ENCODE measurements at places on chromosomes 12 and 14.

DNA sequence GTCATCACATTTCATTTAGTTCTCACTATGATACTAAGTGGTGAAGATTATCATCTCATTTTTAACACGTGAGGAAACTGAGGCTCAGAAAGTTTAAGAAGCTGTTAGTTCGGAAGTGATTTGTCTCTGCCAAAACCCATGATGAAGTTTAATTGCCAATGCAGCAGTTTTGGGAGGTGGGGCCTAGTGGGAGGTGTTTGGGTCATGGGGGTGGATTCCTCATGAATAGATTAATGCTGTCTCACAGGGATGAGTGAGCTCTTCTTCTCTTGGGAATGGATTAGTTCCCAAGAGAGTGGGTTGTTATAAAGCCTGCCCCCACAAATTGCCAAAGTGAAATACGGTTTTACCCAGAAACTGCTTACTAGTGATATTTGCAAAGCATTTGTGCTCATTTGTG is 91.5 kb upstream of the IGF1 start:
- no peak for DNase-seq

DNA sequence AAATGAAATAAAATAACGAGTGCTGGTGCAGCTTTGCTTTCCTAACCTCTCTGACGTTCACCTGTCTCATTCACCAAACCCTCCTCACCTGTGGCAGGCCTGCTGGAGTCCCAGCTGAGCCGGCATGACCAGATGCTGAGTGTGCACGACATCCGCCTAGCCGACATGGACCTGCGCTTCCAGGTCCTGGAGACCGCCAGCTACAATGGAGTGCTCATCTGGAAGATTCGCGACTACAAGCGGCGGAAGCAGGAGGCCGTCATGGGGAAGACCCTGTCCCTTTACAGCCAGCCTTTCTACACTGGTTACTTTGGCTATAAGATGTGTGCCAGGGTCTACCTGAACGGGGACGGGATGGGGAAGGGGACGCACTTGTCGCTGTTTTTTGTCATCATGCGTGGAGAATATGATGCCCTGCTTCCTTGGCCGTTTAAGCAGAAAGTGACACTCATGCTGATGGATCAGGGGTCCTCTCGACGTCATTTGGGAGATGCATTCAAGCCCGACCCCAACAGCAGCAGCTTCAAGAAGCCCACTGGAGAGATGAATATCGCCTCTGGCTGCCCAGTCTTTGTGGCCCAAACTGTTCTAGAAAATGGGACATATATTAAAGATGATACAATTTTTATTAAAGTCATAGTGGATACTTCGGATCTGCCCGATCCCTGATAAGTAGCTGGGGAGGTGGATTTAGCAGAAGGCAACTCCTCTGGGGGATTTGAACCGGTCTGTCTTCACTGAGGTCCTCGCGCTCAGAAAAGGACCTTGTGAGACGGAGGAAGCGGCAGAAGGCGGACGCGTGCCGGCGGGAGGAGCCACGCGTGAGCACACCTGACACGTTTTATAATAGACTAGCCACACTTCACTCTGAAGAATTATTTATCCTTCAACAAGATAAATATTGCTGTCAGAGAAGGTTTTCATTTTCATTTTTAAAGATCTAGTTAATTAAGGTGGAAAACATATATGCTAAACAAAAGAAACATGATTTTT is 17.1 kb upstream of the AMN start:
- DNase-seq: no peak

DNA sequence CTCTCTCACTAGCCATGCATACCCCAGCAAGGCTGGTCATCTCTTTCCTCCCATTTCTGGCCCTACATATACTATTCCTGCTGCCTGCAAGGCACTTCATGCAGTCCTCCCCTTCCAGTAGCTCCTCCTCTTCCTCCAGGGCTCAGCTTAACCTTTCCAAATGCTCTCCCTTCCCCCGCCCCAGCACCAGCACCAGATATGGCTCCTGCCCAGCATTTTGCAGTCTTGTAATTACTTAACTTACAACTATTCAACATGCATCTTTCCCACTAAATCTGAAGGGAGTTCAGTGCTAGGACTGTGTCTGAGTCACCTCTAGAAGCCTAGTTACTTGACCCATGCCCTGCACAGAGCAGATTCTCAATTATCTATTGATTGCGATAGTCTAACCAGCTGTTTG is 1.8 kb upstream of the FBXO21 start:
- DNase-seq: no peak

DNA sequence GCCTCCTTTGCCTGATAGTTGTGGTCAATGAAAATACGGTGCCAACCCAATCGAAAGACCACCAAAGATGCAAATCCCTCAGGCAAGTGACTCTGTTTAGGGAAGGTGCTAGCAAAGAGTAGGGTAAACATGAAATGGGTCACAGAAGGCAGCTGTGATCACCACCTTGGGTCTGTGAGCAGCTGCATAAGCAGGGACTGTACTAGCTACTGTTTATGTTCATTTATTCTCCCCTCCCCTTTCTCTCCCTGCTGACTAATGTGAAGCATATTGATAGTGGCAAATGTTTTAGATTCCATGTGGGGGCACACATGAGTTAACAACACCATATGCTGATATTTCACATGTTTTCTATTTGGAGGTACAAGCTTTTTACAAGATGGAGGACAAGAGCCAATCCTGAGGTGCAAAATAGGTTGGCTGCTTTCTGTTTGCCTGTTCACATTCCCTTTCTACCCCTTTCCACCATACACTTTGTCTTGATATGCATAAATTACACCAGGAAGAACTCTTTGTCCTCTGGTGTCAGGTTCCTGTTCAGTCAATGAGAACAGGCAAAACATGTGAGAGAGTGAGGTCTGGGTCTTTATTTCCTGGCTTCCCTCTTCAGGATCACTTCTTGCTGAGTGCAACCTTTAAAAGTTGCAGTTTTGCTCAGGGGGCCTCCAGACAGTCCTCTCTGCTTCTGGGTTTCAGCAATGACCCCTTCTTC is 71.1 kb downstream of the AVPR1A start:
- no peak for DNase-seq
